ENCODE measurements at places on chromosomes 5 and 9.

DNA sequence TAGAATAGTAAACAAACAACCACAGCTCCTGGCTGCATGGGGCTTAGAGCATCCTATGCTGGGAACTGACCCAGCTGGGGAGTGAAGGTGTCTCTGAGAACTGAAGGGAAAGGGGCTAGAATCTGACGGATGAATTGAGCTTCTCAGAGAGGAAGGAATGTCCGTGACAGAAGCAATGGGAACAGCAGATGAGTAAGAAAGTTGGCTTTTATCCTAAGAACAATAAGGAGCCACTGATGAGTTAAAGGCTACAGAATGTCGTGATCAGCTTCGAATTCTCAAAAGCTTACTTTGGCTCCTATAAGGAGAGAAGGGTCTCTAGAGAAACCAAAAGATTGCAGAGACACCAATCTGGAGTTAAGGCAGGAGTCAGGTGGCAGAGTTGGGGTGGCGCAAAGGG is 52.6 kb downstream of the EBF1 start:
- DNase-seq = no peak

DNA sequence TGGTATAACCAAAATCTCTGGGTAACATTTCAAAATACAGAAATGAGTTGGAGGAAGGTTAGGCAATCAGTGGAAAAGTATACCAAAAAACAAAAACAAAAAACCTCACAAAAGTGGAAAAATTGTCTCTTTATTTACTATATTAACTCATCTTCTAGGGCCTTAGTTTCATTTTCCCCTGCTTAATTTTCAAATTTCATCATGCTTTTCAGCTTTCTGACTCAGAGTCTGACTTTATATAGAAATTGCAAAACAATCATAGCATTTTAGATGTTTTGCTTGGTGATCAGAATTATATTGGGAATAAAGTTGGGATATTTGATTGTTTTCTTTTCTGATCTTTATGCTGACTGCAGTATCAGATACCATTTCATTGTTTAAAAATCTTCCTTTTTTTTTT is 257.0 kb upstream of the PRR16 start:
- no peak for DNase-seq

DNA sequence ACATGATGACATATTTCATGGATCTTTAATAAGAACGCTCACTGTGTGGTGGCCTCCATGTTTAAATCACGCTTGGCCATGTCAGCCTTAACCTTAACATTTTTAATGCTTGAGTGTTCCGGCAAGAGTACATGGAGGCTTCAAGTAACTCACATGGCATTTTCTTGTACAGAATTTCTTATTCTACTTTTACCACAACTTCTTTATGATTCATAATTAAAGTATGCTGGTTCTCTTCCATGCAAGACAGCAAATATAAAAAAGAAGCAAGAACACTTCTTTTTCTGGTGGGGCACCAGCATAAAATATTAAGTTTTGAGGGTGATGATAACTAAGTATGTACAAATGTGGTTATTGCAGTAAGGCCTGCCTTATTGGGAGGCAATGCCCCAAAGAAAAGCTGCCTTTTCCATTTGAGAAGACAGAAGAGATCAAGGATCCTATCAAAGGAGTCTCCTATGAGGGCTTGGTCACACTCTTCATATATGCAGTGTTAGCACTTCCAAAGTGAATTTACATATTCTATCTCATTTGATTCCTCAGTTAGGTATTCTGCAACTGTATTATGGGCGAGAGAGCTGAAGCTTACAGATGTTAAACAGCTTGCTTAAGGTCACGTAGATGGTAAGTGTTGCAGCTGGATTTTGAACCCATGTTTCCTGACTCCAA is 382.7 kb upstream of the MEF2C start:
- no peak for DNase-seq

DNA sequence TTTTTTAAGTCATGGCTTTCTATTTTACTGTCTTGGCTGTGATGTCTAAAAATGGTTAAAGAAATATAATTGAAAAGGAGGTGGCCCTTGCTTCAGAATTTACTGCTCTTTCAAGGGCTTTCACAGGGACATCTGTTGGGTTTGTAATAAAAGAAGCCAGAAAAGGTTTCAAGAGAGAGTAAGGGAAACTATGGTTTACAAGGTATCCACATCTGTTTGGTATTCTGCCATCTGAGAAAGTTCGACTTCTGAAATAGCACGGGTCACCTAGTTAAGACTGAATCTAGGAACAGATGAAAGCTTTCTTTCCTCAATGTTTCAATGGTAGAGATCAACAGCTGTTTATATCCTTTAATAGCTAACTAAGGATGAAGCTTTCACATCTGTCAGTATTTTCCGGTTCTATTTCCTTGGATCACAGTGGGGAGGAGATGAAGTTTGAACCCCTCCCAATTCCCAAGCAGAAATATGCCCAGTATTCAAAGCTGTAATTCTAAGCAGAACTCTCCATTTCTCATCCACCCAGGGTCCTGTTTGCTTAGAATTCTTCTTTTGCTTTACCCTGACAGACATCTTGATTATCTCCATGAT is 72.8 kb upstream of the IFNK start:
- no peak for DNase-seq

GRCh38 chr9:108776920-108777639 is 78.7 kb downstream of the ACTL7B start:
- no peak for DNase-seq

GRCh38 chr9:109640580-109641371 is 139.2 kb upstream of the PALM2AKAP2 start:
- no peak for DNase-seq

GRCh38 chr9:133979273-133979920 is 12.7 kb downstream of the VAV2 start:
- no peak for DNase-seq

- no peak for DNase-seq
These were observed 781 bp upstream of the MYOZ3 start for GRCh38 chr5:150660108-150660831.

- no peak for DNase-seq
These were observed 438.6 kb upstream of the MPDZ start for GRCh38 chr9:13718086-13718485.

- DNase-seq = no peak
These were observed 33.0 kb downstream of the ELOVL7 start for GRCh38 chr5:60811105-60811504.

DNA sequence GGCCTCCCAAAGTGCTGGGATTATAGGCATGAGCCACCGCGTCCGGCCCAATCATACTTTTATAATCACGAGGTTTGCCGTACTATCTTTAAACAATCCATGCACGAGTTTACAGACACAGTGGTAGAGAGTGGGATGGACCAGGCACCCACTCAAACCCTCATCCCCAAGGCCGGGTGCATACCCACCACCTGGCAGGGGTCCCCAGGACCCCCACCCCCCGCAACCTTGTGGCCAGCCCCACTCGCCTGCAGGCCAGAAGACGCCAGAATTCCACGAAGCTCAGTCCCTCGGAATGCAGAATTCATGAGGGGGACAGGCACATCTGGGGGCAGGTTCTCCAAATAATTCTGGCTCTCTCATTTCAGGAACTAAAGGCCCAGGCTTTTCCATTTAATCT is 17.1 kb downstream of the NACC2 start:
- DNase-seq = no peak

- DNase-seq = no peak
These were observed 5.8 kb upstream of the CCL21 start for GRCh38 chr9:34715639-34716215.

- no peak for DNase-seq
These were observed 678.4 kb upstream of the RGMB start for GRCh38 chr5:98095072-98095471.

DNA sequence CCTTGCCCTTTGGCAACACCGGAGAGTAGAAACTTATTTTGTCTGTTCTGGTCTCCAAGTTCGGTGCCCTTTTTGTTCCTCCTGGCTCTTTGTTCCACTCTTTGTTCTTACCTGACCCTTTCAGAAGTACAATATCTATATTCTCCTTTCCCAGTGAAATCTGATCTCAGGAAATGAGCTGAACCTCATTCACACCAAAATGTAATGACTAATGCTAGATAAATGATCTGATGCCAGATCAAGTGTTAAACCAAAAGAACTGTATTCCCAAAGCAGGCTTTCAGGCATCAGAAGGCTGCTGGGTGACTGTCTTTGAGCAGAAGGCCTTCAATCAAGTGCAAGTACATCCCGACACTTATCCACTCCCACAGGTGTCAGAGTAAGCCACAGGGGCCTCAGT is 156.4 kb downstream of the SPOCK1 start:
- no peak for DNase-seq

DNA sequence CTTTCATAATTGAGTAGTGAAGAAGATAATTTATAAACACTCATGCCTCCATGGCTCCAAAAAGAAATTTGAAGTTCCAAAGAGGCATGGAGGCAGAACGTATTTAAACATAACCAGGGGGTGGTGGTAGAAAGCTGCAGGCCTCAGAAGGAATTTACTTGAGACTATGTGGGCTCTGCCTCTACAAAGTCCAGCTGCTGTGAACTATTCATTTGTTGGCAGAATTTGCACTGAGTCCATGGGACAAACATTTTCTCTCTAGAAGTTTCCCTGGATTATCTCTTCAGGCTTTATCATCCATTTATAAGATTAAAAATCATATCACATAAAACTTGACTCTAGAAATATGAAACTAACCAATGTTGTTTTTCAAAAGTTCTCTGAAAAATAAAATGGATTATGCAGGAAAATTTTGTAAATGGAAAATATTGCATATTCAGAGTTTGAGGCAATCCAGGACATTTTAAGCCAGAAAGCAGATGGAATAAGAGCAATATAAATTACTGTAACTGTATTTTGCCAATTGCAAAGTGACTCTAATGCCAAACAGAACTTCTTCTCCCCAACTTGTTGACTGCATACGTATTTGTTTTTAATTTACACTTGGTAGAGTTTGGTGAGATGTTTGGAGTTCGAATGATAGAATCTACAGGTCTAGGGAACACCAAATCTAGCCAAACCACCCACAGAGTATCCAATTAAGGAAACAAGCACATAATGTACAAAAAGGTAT is 258.2 kb downstream of the ENC1 start:
- DNase-seq = no peak

DNA sequence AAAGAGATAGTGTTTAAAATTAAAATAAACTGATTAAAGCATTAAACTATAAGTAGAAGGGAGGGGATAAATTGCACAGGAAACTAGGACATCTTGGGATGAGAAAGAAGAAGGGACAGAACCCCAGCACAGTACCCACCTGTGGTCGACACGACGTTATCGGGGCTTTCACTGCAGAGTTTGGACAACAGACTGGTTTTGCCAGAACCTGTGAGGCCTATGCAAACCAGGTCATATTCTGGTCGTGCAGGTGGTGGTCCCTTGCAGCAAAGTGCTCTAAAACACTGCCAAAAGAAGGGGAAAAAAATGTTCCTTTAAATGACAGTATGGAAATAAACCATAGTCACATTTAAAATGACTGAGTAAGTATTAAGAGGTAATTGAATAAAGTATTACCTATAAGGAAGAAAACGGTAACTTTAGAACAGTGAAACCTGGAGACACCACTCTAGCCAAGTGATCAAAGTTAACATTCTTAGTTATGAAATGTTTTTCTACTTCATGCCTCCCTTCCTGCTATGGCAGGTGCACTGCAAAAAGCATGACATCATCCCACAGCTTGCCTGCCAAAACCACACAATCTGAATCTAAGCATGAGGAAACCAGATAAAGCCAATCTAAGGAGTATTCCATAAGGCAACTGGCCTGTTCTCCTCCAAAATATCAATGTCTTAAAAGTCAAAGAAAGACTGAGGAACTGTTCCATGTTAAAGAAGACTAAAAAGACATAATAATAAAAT is 138.6 kb downstream of the ARL15 start:
- no peak for DNase-seq

GRCh38 chr9:7285199-7285598 is 514.4 kb downstream of the DMAC1 start:
- no peak for DNase-seq

GRCh38 chr9:7081065-7081600 is 323.4 kb downstream of the KDM4C start:
- no peak for DNase-seq

DNA sequence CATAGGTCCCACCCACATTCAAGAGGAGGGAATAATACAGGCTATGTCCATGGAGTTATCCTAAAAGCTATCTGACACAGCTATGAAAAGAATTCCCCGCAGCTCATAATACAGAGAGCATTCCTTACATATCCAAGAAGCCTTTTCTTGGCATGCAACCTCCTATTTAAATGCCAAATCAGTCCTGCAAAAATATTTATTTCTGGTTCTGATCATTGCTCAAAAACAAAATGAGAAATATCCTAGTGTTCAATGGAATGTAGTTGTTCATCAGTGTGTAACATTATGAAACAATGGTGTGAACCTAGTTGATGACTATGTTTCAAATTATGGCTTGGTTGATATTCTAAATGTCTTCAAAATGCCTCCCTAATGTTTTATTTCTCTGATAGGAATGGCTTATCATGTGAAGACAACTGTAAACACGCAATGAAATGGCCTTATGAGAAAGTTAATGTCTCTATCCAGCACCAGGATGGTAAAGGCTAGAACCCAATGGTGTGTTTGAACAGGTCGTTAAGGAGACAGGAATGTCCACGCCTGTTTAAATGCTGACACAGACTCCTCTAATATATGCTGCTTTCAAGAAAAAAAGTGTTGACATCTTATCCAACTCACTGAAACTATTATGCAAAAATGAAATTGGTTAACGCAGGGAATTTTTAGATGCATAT is 126.7 kb upstream of the CDH6 start:
- DNase-seq = no peak

- no peak for DNase-seq
These were observed 28.8 kb downstream of the C5orf15 start for GRCh38 chr5:133939668-133940067.

- DNase-seq = no peak
These were observed 25.6 kb upstream of the ARRDC3 start for GRCh38 chr5:91408710-91409109.

- DNase-seq = no peak
These were observed 285.6 kb downstream of the FBXL7 start for GRCh38 chr5:15785531-15785981.

DNA sequence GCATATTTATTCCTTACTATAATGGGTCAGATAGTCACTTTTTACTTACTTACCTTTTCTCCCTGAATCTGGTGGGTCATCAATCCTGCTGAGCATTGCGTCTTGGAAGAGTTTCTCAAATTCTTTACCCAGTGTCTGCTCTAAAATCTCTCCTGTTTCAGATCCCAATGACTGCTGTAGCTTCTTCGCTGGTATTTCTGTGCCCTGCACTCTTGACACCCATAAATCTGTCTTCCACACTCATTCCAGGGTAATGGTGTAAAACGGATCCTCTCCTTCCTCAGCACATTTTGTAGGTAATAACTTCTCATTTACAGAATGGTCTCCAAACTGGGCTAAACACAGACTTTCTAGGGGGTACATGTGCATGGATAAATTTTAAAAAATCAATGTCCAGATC is 407.4 kb downstream of the DMAC1 start:
- no peak for DNase-seq

All from stimulated activated CD8-positive, alpha-beta memory T cell treated with anti-CD3 and anti-CD28 coated beads, Interleukin-12 subunit alpha, Interleukin-12 subunit beta, amount 100 ng/mL, for 1 hour (primary cell).